ENCODE measurements at places on chromosomes 1 and 21. TPM values are rescaled to one million over a fixed set of nuclear protein-coding genes. Genes with fewer than 3 reads are reported as not detected.

DNA sequence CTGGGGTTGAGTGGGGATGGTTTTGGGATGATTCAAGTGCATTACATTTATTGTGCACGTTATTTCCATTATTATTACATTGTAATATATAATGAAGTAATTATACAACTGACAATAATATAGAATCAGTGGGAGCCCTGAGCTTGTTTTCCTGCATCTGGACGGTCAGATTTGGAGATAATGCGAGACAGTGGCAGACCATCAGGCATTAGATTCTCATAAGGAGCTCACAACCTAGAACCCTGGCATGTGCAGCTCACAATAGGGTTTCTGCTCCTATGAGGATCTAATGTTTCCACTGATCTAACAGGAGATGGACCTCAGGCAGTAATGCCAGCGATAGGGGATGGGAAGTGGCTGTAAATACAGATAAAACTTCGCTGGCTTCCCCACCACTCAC is 77.9 kb upstream of the LRRC53 start:
- no peaks in the 10 kb centered on the region for H3K27me3 ChIP-seq
- no peaks in the 10 kb centered on the region for H3K4me1 ChIP-seq
- DNase-seq = no peak
- no peak overlapping the region for H3K27ac ChIP-seq
- H3K36me3 ChIP-seq = no peaks in the 10 kb centered on the region
- no peak overlapping the region for H3K4me3 ChIP-seq

The FYB2 gene
- not detected for total RNA-seq

- H3K4me3 ChIP-seq = no peak overlapping the region
- no peaks in the 10 kb centered on the region for H3K4me1 ChIP-seq
Observed at GRCh38 chr21:34182436-34182835, 109.1 kb downstream of the MRPS6 start.

GRCh38 chr21:33644383-33645074 is 2.2 kb downstream of the ITSN1 start:
- H3K27me3 ChIP-seq = no peaks in the 10 kb centered on the region
- no peak for DNase-seq
- H3K4me3 ChIP-seq = no peak overlapping the region
- no peak overlapping the region for H3K27ac ChIP-seq
- H3K36me3 ChIP-seq = no peaks in the 10 kb centered on the region

The CHI3L1 gene
- total RNA-seq = not detected

GRCh38 chr21:41246808-41247207 is 69.8 kb upstream of the FAM3B start:
- H3K27me3 ChIP-seq = no peaks in the 10 kb centered on the region
- no peak for DNase-seq
- H3K4me1 ChIP-seq = no peaks in the 10 kb centered on the region
- H3K36me3 ChIP-seq = peaks cover 71% of the 10 kb centered on the region
- no peak overlapping the region for H3K27ac ChIP-seq

DNA sequence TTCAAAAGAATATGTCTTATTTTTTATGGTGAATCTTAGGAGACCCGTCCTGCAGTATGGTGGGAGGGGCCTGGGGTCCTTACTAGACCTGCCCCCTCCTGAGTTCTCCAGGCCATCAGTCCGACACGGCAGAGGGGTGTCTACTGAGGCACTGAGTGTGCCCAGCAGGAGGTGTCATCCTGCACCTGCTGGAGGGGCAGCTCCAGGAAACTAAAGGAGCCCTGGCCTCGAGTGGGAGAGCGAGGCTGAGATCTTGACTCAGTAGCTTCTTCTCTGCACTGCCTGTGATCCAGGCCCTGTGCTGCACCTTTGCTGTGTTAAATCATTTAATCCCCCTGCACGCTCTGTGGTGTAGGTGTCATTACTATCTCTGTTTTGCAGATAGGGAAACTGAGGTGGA is 587.7 kb downstream of the PTPRU start:
- DNase-seq = no peak
- H3K27me3 ChIP-seq = no peaks in the 10 kb centered on the region
- H3K27ac ChIP-seq = no peak overlapping the region
- H3K4me1 ChIP-seq = no peaks in the 10 kb centered on the region
- no peaks in the 10 kb centered on the region for H3K36me3 ChIP-seq

GRCh38 chr1:214445199-214445598 is 106.2 kb downstream of the PTPN14 start:
- H3K27me3 ChIP-seq = no peaks in the 10 kb centered on the region
- H3K4me1 ChIP-seq = no peaks in the 10 kb centered on the region
- H3K36me3 ChIP-seq = no peaks in the 10 kb centered on the region
- no peak overlapping the region for H3K4me3 ChIP-seq
- H3K27ac ChIP-seq = no peak overlapping the region
- DNase-seq = no peak

The ADORA1 gene
- not detected for total RNA-seq

DNA sequence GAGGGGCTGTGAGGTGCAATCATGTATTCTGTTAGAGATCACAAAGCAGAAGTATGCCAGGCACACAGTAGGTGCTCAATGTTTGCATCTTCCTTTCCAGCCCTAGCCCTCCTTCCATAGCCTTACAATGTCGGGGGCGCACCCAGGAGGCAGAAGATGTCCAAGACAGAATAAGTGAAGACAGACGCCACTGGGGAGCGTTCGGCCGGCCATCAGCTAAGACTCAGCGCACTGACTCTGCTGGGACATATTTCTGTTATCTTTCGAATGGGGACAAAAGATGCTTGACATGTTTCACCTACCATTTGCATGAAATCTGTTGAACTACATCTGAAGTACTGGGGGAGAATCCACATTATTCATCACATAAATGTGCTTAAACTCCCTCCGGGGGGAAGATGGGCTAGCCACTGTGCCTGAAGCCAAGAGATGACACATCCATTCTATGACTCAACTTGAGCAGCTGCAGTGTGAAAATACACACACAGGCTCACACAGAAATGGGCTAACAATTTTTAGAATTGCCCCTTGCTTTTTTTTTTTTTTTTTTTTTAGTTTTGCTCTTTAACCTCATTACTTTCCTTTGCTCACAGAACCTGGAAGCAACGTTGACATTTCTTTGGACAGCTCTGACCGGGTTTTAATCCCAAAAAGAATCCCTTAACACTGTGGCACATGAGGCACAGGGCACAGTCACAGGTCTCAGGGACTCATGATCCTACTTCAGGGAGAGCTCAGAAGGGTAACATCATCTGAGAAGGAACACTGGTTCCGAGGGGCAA is 7.9 kb downstream of the TIAM1 start:
- no peak for DNase-seq
- H3K27me3 ChIP-seq = no peaks in the 10 kb centered on the region
- no peak overlapping the region for H3K27ac ChIP-seq
- no peak overlapping the region for H3K4me3 ChIP-seq

GRCh38 chr21:40610345-40610744 is 236.6 kb downstream of the DSCAM start:
- H3K27me3 ChIP-seq = no peaks in the 10 kb centered on the region
- H3K4me3 ChIP-seq = no peak overlapping the region
- no peak for DNase-seq
- H3K27ac ChIP-seq = no peak overlapping the region
- no peaks in the 10 kb centered on the region for H3K4me1 ChIP-seq

DNA sequence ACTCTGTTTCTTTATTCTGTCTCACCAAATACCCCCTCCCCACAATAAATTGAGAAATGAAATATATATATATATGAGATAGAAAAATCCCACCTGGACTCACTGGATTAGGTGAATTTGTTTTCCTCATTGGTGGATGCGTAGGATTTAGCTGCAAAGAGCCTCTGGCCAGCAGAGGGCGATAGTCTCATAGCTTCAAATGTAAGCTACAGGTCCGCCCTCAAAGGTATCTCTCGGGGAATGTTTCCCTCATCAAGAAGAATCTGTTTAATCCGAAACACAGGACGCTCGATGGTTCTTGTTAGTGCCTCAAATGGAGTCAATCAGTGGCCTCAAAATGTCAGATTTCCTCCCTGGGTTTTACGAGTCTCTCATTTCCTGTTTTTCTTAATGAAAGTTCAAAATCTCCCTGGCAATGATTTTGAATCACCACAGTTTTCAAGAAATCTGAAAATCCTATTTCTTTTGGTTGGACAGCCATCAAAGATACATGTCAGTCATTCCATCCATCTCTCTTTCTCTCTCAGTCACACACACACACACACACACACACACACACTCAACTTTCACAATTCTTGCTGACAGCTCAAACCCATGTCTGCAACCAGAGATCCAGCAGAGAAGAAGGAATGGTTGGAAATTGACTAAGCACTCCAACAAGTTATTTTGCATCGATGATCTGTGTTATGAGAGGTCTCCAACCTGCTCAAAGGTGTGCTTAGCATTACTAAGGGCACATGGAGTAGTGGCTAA is 13.9 kb upstream of the CAMK1G start:
- H3K27ac ChIP-seq = no peak overlapping the region
- peaks cover 5% of the 10 kb centered on the region for H3K4me1 ChIP-seq
- peak; percentile 71 for DNase-seq
- no peaks in the 10 kb centered on the region for H3K36me3 ChIP-seq
- no peak overlapping the region for H3K4me3 ChIP-seq

DNA sequence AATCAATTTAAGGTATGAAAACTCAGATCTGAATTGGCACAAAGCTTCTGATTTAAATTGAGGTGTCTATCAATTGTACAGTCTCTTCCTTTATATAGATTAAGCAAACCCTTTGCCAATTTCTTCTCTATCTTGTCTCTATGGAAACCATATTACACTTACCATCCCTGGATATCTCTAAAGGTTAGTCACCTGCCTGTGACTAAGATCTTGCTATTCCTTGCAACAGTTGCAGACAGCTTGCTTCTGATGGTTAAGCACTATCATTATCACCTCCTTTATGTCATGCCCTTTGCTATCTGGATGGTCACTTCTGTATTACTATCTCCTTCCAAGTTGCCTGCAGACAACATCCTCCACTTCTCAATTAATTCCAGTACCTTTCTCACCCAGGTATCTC is 998.6 kb upstream of the B3GALT2 start:
- no peaks in the 10 kb centered on the region for H3K36me3 ChIP-seq
- no peak overlapping the region for H3K4me3 ChIP-seq
- H3K27ac ChIP-seq = no peak overlapping the region
- no peak for DNase-seq
- H3K27me3 ChIP-seq = no peaks in the 10 kb centered on the region

DNA sequence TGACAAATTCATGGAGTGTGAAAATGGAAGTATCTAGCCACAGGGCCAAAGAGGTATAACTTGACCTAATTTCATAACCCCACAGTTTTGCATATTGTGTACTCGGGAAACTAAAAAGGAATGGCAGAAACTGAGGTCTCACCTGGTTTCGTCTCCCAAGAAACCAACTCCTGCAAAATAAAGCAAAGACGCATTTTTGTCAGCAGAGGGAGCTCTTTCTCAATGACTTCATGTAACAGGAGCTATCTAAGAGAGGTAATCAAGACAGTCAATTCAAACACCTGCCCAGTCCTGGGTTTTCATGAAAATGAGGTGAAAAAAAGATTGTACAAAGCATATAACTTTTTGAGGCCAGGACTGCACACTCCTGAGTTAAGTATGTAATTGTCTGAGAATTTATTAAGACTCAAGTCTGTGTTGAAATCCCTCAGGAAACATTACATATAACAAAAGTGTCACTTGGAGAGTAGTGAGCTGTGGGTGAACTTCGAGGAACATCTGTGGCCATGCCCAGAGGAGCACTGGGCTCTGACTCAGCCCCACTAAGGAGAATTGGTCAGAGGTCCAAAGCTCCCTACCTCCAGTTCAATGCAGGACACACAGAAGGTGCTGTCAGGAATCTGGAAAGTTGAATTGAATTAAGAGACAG is 17.6 kb downstream of the FCRL4 start:
- peak; percentile 83 for DNase-seq
- H3K27ac ChIP-seq = no peak overlapping the region
- H3K36me3 ChIP-seq = no peaks in the 10 kb centered on the region
- H3K27me3 ChIP-seq = no peaks in the 10 kb centered on the region
- H3K4me1 ChIP-seq = peaks cover 61% of the 10 kb centered on the region
- no peak overlapping the region for H3K4me3 ChIP-seq

GRCh38 chr1:234751678-234752077 is 141.7 kb upstream of the IRF2BP2 start:
- H3K36me3 ChIP-seq = no peaks in the 10 kb centered on the region
- H3K4me1 ChIP-seq = no peaks in the 10 kb centered on the region
- no peak overlapping the region for H3K27ac ChIP-seq
- DNase-seq = no peak

DNA sequence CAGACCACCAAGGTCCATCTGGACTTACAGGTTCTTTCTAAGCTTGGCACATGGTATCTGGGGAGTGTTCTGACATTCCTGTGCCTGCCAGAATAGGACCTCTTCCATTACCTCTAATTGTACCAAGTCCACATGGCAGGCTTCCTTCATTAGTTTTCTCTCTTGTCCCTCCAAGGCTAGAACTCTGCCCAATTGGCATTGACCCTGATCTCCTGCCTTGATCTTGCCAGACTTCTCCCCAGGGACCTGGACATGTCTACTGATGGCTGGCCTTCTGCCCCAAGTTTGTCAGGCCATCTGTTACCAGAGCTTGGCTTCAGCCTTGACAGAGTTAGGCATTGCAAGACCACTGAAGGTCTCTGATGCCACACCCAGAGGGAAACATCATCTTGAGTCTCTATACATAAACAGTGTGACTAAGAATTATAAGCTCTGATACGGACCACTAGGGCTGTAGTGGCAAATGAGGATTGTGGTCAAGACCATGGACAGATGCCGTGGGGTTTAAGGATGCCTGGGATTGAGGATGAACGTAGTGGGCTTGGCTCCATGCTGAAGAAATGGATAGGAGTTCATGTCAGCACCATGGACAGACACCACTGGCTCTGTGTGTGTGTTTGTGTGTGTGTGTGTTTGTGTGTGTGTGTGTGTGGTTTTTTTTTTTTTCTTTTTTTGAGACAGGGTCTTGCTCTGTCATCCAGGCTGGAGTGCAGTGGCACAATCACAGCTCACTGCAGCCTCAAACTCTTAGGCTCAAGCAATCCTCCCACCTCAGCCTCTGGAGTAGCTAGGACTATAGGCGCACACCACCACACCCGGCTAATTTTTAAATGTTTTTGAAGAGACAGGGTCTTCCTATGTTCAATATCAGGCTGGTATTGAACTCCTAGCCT is 19.5 kb upstream of the PSMB2 start:
- no peak overlapping the region for H3K4me3 ChIP-seq
- H3K27me3 ChIP-seq = peaks cover 2% of the 10 kb centered on the region
- H3K27ac ChIP-seq = no peak overlapping the region
- H3K36me3 ChIP-seq = no peaks in the 10 kb centered on the region
- no peaks in the 10 kb centered on the region for H3K4me1 ChIP-seq

The XKR8 gene
- 10.1 TPM for total RNA-seq

The ANXA9 gene
- total RNA-seq = 0.62 TPM

The RPRD2 gene
- total RNA-seq = 51.4 TPM

DNA sequence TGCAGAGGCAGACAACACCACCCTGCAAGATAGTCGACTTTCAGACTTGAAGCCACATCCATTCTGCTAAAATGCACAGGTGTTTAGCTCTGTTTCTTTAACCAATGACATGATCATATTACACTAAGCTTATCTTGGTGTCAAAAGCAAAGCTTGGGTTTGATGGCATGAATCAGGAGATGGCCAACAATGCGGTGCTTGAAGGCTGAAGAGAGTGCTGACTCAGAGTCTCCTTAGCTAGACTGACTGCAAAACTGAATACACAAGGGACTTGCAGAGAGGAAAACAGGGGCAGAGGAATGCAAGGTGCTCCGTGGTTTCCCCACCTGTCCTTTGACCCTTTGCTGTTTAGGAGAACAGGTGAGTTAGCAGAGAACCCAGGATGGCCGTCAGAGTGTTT is 262.6 kb downstream of the SIPA1L2 start:
- H3K27ac ChIP-seq = no peak overlapping the region
- no peaks in the 10 kb centered on the region for H3K27me3 ChIP-seq
- H3K4me3 ChIP-seq = no peak overlapping the region
- H3K4me1 ChIP-seq = no peaks in the 10 kb centered on the region
- no peaks in the 10 kb centered on the region for H3K36me3 ChIP-seq
- no peak for DNase-seq
